Cardiac fibroblast (primary cell): ENCODE measurements at places on chromosomes 3 and 15.
A peak's percentile ranks its signal among the peaks of the same experiment; 100 is the strongest.

- peak; percentile 88 for DNase-seq
These were observed 110.2 kb downstream of the NR1I2 start for GRCh38 chr3:119891944-119892721.

DNA sequence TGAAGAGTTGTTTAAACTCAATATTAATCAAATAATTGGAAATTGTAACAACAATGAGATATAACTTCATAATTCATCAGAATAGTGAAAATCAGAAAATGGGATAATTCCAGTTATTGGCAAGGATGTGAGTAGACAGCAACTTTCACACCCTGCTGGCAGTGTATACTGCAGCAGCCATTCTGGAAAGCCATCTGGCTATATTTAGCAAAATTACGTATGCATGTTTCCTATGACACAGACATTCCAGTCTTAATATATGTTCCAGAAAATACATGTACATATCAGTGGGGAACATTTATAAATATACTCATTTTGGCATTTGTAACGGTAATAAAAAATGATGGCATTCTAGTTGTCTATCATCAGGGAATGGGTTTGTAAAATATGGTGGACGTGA lies 564.1 kb downstream of the GBE1 start:
- DNase-seq = no peak

GRCh38 chr3:55826731-55827496 lies 339.8 kb upstream of the WNT5A start:
- peak; percentile 15 for DNase-seq

DNA sequence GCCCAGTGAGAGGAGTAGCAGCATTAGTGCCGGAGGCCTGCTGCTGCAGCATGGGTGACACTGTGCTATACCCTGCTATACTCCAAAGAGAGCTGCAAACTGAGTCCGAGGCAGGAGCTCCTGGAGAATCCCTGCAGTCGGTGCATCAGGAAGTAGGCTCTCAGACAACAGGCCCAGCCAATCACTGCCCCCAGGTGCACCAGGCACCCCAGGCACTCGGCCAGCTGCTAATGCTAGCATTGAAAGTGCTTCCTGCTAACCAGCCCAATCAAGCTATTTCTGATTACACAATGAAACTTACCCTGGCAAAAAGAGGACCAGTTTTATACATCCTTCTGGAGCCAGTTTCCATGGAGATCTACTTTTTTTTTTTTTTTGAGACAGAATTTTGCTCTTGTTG lies 45.6 kb upstream of the IREB2 start:
- no peak for DNase-seq

DNA sequence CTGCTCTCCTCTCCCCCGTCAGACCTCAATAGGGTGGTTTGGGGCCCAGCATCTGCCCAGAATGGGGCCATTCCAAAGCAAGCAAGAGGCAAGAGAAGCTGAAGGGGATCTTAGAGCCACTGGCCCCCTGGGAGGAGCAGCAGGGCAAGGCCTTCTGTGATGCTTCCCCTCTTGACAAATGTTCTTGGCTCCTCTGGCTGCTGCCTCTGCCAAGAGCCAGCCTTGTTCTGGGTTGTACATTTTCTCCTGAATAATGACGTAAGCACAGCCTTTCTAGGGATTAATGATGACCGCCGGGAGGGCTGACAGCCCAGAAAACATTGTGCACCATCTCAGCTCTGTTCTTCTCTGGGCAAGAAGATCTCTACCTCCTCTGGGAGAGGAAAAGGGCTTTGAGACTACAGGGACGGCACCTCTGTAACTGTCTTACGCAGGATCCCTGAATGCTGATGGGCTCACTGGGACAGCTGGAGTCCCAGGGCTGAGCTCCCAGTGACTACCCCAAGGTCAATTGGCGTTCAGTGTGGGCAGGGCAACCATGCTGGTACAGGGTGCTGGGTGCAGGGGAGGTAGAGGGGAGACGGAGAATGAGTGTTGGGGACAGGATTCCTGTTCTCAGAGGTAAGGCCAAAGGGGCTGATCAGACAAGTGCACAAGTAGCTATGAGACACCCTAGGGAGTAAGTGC lies 253.3 kb downstream of the FAM43A start:
- peak; percentile 84 for DNase-seq

DNA sequence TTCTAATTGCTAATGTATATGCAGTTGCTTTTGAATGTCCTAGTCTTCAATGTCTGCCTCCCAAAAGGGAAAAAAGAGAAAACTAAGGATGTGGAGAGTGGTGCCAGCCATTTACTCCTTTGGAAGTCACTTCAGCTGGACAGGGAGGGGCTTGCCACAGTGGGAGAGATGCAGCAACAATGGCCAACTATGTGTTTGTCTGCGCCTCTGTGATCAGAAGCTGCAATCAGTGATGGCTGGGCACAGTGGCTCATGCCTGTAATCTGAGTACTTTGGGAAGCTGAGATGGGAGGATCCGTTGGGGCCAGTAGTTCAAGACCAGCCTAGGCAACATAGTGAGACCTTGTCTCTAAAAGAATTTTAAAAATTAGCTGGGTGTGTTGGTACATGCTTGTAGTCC lies 16.7 kb upstream of the CLRN1 start:
- no peak for DNase-seq

GRCh38 chr15:33746203-33746602 lies 222.1 kb upstream of the CHRM5 start:
- no peak for DNase-seq

GRCh38 chr3:168709073-168709472 lies 613.3 kb upstream of the GOLIM4 start:
- no peak for DNase-seq

DNA sequence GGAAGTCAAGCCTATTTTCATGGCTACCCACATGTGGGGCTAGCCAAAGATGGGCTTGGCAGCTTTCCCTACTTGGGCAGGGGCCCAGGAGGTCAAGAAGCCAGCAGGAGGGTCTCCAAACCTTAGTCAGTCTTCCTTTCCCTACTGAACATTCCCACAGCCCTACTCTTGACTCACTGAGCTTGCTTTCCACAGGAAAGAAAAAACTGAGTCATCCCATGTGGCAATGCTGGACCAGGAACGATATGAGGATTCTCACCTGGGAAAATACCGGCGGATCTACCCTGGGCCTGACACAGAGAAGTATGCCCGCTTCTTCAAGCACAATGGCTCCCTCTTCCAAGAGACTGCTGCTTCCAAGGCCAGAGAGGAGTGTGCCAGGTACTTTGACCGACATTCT lies 3.7 kb upstream of the NGRN start:
- peak; percentile 59 for DNase-seq
